ENCODE measurements at places on chromosomes 3 and 15.

DNA sequence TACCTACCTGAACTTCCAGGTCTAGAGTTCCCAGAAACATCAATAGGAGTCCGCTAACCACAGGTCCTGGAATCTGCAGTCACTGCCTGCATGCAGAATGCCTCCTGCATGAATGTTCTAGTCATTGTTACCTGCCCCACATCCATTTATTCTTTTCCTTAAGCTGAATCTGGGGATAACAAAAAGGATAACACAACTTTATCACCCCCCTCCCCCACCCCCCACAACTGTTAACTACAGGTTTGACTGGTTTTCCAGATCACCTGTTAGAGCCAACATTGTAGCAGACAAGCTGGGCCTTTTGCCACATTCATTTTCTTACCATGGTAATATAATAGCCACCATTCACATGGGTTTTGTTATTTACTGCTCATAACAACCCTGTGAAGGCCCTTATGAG is 4.6 kb upstream of the CTSH start:
- no peak for DNase-seq

DNA sequence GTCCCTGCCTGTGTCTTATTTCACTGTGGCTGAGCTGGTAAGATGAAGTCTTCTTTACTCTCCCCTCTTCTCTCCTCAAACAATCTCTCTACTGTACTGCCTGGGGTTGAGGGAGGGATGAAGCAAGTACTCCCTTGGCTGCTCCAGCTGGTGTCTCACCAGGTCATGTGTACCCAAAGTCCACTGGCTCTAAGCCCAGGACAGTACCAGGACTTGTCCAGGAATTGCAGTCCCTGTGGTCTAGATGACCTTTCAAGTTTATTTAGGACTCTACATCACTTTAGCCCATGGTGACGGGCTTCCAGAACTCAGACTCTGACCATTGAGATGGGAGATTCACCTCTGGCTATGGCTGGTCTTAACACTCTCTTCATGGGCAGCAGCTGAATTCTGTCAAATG is 17.5 kb upstream of the SLC27A2 start:
- no peak for DNase-seq

DNA sequence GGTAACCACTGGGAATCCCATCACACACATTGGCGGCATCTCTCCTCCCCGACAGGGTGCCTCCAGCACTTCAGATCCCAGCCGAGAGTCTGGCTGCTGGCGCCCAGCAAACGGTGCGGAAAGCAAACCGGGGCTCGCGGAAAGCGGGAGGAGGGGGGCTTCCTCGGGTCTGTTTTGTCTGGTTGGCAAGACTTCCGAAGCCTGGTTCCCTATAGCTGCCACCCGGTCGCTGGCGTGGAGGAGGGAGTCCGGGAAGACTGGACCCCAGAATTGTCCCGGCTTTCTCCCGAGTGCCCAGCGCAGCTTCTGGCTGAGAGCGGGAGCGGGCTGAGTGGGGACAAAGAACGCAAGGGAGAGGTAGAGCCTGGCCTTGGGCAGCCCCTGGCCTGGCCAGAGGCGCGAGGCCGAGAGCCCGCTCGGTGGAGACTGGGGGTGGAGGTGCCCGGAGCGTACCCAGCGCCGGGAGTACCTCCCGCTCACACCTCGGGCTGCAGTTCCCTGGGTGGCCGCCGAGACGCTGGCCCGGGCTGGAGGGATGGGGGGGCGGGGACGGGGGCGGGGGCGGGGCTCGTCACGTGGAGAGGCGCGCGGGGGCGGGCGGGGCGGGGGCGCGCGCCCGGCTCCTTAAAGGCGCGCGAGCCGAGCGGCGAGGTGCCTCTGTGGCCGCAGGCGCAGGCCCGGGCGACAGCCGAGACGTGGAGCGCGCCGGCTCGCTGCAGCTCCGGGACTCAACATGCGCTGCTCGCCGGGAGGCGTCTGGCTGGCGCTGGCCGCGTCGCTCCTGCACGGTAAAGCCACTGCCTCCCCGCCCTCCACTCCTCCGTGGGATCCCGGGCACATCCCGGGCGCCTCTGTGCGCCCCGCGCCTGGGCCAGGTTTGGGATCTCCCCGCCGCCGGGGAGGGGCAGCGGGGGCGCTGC is at the start of gene CHRNA7:
Gene CHRNA7 (plus strand): TSS at position 654 of the 920 bp plus-strand sequence. CDS start 80 bp downstream, at position 734.
- peak; percentile 78 for DNase-seq

- DNase-seq = no peak
Measured at GRCh38 chr3:40618158-40618557, 93.4 kb downstream of the ZNF621 start.

- no peak for DNase-seq
Measured at GRCh38 chr15:71329497-71330260, 214.4 kb downstream of the THSD4 start.

- no peak for DNase-seq
Measured at GRCh38 chr15:45703670-45704328, 69.0 kb downstream of the SQOR start.
